ENCODE measurements at places on chromosomes 12 and 14. TPM values are rescaled to one million over a fixed set of nuclear protein-coding genes. Genes with fewer than 3 reads are reported as not detected.

ATP5F1B gene
- total RNA-seq = 996 TPM

BEGAIN gene
- total RNA-seq = 6.6 TPM

COX8C gene
- not detected for total RNA-seq

RFLNA gene
- not detected for total RNA-seq

ETNK1 gene
- 52.7 TPM for total RNA-seq

FRMD6 gene
- total RNA-seq = 3.9 TPM

SRRM4 gene
- not detected for total RNA-seq

ADAM21 gene
- total RNA-seq = 0.24 TPM

STXBP6 gene
- total RNA-seq = not detected

C14orf180 gene
- total RNA-seq = not detected

B3GNT4 gene
- total RNA-seq = 0.92 TPM

CABP1 gene
- 2.0 TPM for total RNA-seq

TRIM9 gene
- 6.2 TPM for total RNA-seq

ESRRB gene
- not detected for total RNA-seq

LRP1-AS gene
- not detected for total RNA-seq

CCDC196 gene
- not detected for total RNA-seq

TEX52 gene
- total RNA-seq = not detected

VRTN gene
- not detected for total RNA-seq

RDH5 gene
- total RNA-seq = 6.7 TPM

CEBPE gene
- total RNA-seq = 0.68 TPM

GALNT6 gene
- total RNA-seq = 19.9 TPM

OR4N5 gene
- total RNA-seq = not detected

HOXC12 gene
- not detected for total RNA-seq

C1R gene
- total RNA-seq = 2.5 TPM

OAS2 gene
- 122 TPM for total RNA-seq

SLC25A47 gene
- total RNA-seq = not detected

DLGAP5 gene
- total RNA-seq = 69.2 TPM

Measured in activated naive CD8-positive, alpha-beta T cell treated with anti-CD3 and anti-CD28 coated beads for 36 hours (primary cell).